MV-4-11 (cell line): ENCODE measurements at places on chromosomes 7 and 10.

DNA sequence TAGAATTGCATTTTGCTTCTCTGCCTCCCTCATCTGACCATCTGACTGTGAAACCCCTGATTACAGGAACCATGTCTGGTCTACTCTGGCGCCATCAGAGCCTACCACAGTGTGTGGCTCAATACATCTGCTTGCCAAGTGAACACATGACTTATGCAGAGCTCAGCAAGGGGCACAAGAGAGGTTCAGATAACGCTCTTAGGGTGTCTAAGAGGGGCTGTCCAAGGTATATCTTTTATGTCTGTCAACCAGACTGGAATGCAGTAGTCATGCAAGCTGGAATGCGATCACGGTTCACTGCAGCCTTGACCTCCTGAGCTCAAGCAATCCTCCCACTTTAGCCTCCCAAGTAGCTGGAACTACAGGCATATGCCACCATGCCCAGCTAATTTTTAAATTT, 10.3 kb upstream of the RRP12 start:
- DNase-seq = peak; percentile 71

DNA sequence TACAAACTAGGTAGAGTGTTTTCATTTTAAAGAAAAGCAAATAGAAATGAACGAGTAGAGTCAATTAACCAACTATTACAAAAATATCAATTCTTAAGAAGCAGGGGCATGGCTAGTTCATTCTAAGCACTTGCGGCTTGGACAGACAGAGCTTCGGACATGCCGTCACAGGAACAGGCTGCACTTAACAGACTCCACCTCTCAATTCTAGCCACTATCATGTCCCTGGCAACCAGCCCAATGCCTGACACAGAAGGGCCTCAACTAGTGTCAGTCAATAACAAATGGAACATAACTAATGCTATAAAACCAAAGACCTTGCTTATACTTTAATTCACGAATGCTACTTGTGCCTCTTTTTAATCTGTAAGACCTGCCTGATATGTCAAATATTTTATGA, 74.4 kb downstream of the TPK1 start:
- no peak for DNase-seq

DNA sequence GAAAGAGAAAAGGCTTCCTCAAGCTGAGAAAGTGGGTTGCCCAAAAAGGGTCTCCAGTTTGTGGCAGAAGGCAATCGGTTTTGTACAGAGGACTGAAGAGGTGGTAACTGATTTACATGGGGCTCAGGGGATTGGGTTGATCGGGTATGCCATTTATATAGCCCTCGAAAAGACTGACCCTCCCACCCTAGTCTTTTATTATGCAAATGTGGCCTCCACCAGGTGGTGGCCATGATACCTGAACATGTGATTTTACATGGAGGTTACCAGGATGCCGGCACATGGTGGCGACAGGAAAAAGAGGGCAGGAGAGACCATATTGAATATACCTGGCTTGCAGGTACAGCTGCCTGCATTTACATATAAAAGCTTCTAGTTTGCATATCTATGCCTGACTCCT, 36.7 kb downstream of the ATE1 start:
- no peak for DNase-seq

- no peak for DNase-seq
These were observed 10.4 kb upstream of the TARP start for GRCh38 chr7:38283809-38284208.

DNA sequence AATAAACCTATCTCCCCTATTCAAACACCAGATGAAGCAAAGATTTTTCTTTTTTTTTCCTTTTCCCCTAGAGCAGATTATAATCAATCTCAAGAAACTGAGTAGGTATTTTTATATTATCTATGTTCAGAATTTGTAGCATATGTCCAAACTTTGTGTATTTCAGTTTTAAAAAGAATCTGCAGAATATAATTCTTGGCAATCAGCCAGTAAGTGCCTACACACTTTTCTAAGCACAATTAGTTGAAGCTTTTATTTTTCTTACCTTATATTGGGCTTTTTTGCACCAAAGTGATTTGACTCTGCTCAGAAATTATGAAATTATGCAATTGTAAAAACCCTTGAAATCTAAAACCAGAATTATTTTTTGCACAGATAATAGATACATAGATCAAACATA, 315.8 kb upstream of the PHF14 start:
- no peak for DNase-seq
